ENCODE measurements at places on chromosomes 2 and 18.
A peak's percentile ranks its signal among the peaks of the same experiment; 100 is the strongest.

GRCh38 chr2:169968743-169969142 is 141.5 kb downstream of the UBR3 start:
- no peak for DNase-seq

GRCh38 chr2:217361483-217361880 is 501.6 kb upstream of the TNP1 start:
- DNase-seq = no peak

DNA sequence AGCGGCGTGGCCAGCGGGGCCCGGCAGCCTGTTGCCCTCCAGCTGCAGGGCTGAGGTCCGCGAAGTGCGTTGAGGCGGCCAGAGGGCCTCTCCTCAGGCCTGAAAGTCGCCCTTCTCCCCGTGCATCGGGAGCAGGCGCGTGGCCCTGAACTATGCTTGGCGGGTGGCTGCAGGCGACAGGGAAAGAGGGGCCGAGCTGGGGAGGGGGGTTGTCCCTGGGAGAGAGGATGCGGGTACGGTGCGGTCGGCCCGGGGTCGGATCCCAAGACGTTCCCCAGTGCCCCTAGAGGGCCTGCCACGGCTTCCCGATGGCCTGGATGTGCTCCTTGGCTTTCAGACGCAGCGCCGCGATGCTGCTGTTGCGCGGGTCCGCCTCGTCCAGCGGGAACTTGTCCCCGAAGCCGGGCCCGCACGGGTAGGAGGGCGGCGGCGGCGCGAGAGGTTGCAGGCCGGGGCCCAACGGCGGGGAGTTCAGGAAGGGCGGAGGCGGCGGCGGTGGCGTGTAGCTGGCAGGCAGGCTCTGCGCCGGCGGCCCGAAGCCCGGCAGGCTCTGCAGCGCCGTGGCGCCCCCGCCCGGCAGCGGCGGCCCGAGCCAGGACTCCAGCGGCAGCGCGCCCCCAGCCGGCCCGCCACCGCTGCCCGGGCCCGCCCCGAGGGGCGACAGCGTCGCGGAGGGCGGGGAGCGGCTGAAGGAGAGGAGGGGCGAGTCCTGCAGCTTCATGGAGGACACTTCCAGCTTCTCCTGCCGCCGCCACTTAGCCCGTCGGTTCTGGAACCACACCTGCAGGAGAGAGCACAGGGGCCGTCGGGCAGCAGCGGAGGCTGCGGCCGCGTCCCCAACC is 4.3 kb downstream of the RAX start:
- DNase-seq = no peak

GRCh38 chr2:109238580-109238979 is 109.6 kb downstream of the SH3RF3 start:
- peak; percentile 93 for DNase-seq

DNA sequence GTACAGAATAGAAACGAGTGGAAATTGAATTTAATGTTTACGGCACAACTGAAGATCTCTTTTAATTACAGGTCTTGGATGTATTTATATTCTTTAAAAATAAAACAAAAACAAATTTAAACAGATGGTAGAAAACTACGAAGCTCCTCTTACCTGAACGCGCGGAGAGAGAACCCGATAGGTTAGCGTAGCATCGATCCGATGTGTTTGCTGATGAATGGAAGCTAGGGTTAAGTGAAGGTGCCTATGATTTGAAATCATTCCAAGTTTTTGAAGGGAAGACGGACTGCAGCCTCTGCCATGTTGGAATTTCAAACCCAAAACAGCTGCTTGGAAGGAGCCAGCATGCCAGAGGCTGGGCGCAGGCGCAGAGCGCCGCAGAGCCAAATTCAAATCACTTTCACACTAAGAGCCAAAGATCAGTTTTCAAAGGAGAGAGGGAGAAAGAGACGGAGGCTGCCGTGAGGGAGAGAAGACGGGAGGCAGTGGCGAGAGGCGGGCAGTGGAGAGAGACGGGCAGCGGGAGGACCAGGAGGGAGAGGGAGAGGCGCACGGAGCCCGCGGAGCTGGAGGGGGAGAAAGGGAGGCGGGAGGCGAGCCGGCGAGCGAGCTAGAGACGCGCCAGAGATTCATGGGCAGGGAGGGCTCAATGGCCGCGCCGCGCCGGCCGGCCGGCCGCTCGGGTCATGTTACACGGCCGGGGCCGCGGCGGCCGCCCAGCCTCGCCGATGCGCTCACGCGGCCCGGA is at the start of gene FIGN:
Gene FIGN (minus strand): TSS at position 324 of the 748 bp plus-strand sequence. CDS start 1,081 bp downstream, outside the sequence.
- no peak for DNase-seq

GRCh38 chr2:42044939-42045338 is 2.9 kb upstream of the PKDCC start:
- DNase-seq = no peak

DNA sequence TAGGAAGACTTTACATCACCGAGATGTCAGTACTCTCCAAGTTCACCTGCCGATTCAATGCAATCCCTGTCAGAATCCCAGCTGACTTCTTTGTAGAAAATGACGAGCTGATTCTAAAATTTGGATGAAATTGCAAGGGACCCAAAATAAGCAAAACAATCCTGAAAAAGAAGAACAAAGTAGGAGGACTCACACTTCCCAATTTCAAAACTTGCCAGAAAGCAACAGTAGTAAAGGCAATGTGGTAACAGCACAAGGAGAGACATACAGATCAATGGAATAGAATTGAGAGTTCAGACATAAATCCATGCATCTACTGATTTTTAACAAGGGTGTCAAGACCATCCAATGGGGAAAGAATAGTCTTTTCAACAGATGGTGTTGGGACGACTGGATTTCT is 52.2 kb downstream of the SMAD7 start:
- peak; percentile 36 for DNase-seq

GRCh38 chr2:10828346-10828745 is 15.8 kb upstream of the PDIA6 start:
- DNase-seq = no peak

DNA sequence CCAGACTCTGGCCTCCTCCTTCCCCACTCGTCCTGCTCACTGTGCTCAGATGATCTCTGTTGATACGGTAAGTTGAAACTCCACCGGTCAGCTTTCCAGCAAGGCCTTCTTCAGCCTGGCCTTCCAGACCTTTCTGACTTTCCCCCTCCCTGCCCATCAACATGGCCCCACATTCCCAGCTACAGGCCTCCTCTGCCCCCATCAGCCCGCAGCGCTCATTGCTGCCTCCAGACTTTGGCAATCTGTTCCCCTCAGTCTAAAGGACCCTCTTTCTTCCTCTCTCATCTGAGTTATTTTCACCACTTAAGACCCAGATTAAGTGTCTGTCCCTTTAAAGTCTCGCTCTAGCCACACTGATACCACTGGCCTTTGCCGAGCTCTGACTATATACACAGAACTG is 10.6 kb downstream of the LOXHD1 start:
- no peak for DNase-seq

DNA sequence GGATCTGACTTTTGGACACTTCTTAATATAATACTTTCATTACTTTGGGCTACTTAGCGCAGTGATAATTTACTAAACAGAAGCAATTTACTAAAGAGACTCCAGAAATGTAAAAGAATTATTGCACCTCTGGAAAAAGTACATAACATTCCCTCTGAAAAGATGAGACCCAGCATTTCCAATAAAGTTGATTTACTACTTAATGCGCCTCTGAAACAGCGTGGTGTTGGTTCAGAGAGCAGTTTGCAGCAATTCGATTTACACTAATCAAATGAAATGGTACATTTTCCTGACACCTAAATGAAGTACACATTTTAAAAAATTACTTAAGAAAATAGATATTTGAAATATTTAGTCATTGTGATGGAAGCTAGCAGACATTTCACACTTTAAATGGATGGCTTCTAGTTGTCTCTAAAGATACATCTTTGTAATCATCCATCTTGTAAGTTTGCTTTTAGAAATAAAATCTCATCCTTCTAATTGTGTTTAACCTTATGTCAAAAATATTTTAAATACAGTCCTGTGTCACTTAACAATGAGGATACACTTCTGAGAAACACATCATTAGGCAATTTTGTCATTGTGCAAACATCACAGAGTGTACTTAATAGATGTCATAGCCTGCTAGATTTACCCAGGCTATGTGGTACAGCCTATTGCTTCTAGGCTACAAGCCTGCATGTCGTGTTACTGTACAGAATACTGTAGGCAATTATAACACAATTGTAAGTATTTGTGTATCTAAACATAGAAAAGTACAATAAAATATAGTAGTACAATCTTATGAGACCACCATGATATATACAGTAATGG is 284.6 kb upstream of the UBE2E3 start:
- no peak for DNase-seq

GRCh38 chr2:5453220-5454050 is 238.7 kb upstream of the SOX11 start:
- DNase-seq = no peak
